ENCODE measurements at places on chromosomes 4 and X.

GRCh38 chr4:72997409-72997808, 72.1 kb downstream of the COX18 start:
- DNase-seq = no peak

- DNase-seq = no peak
Measured at GRCh38 chrX:121649417-121649816, 602.0 kb downstream of the GLUD2 start.

- no peak for DNase-seq
Measured at GRCh38 chr4:108838451-108838850, 75.6 kb upstream of the ETNPPL start.

GRCh38 chr4:4603592-4603991, 61.7 kb upstream of the STX18 start:
- DNase-seq = no peak

- DNase-seq = no peak
Measured at GRCh38 chr4:140866492-140867005, 110.4 kb upstream of the TBC1D9 start.

- DNase-seq = no peak
Measured at GRCh38 chrX:15719324-15719968, 18.6 kb upstream of the CA5B start.

- DNase-seq = no peak
Measured at GRCh38 chr4:8338351-8338961, 68.9 kb downstream of the HTRA3 start.

- no peak for DNase-seq
Measured at GRCh38 chr4:75702919-75703411, 21.4 kb upstream of the USO1 start.

GRCh38 chr4:11218692-11219091, 210.0 kb downstream of the HS3ST1 start:
- no peak for DNase-seq

DNA sequence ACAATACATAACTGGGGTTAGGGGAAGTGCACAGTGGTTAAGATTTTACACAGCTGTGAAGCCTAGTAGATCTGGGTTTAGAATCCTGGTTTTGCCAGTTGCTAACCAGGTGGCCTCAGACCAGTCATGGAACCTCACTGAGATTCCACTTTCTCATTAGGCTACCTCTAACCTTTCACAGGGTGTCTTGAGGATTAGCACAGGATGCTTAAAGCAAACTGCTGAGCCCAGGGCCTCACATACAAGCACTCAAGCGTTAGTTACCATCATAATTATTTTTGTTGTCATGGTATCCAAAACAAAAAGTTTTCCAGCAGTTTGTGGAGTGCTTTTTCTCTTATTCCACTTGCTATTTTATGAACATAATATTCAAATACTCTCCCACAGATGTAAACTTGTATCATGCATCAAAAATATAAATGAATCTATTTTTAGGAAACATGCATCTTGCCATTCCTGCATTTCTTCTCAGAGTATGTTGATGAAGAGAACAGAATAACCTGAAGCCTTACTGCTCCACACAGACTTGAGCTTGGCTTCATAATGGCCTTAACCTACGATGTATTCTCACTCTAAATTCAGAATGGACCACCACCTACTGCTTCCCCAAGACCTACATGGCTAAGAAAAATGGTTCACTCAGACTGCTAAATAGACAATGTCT, 12.6 kb downstream of the AP1S2 start:
- no peak for DNase-seq

GRCh38 chr4:146370841-146371240, 150.9 kb downstream of the SLC10A7 start:
- no peak for DNase-seq

GRCh38 chr4:121952290-121952689, 430 bp upstream of the TRPC3 start:
- DNase-seq = no peak

DNA sequence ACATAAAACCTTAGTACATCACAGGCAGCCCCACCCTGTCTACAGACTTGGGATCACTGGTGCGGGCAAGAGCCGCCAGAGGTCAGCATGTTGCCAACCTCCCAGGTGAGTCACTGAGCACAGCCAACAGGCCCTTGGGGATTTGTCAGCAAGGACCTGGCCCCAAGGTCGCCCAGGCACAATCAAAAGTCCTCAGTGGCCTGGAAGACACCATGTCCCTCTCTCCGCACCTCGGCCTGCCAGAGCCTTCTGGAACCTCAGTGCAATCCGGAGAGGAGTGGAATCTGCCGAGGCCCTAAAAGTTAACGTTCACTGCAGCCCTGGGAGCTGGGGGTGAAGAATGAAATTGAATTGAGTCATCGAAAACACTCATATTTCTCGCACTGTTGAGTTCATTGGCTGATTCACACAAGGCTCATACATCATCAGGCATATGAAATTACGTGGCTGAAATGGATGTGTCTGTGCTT, 74.3 kb downstream of the WFS1 start:
- no peak for DNase-seq

DNA sequence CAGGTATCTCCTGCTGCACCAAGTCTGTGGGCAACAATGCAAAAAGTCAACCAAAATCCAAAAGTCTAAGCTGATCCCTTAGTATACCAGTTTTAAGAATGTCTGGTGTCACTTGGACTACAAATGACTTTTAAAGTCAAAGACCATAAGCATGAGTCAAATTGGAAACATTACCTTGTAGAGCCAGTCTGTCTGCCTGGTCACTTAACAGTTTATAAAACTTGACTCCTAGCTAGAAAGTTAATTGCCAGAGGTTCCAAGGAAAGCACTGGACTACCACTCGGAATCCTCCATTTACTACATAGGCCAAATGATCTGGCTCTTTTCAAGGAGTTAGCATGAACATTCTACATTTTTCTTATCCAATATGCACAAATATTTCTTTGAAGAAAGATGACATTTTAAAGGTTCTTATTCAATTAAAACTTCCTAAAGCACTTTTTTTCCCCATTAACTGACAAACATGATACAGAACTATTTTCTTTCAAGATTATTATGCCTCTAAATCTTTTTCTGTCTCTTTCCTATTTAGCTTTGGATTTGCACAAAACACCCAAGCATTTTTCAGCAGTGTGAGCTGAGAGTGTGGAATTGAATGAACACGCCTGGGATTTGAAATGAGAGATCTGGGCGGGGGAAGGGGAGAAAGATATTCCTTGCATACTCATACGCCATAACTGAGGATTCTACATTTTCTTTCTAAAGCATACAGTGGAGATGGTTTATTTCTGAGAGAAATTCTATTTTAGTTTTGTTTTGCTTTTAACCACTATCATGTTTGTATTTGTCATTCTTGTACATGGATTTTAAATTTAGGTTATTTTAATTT, 188.4 kb downstream of the SHROOM3 start:
- no peak for DNase-seq

- DNase-seq = no peak
Measured at GRCh38 chrX:31178064-31178768, 106.4 kb upstream of the FTHL17 start.

- DNase-seq = no peak
Measured at GRCh38 chr4:100017637-100018310, 67.7 kb upstream of the H2AZ1 start.

GRCh38 chrX:15242899-15243555, 26.9 kb downstream of the ASB9 start:
- DNase-seq = peak; percentile 9

GRCh38 chr4:184265546-184266351, 48.1 kb upstream of the ENPP6 start:
- DNase-seq = no peak

DNA sequence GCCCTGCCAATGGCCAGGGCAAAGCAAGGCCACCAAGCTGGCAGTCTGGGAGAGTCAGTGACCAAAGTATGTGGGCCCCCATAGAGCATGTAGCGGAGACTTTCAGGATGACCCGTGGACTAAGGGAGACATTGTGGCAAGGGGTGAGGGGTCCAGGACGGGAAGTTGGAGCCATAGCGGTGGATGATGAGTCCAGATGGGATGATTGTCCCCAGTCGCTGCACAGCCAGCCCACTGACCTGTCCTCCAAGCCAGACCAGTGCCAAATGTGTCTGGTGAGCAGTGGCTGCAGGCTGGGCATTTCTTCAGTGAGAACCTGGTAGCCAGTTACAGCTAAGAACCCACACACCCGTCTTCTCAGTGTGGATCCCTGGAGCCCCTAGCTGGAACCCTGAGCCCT, 34.3 kb downstream of the ZNF185 start:
- no peak for DNase-seq

DNA sequence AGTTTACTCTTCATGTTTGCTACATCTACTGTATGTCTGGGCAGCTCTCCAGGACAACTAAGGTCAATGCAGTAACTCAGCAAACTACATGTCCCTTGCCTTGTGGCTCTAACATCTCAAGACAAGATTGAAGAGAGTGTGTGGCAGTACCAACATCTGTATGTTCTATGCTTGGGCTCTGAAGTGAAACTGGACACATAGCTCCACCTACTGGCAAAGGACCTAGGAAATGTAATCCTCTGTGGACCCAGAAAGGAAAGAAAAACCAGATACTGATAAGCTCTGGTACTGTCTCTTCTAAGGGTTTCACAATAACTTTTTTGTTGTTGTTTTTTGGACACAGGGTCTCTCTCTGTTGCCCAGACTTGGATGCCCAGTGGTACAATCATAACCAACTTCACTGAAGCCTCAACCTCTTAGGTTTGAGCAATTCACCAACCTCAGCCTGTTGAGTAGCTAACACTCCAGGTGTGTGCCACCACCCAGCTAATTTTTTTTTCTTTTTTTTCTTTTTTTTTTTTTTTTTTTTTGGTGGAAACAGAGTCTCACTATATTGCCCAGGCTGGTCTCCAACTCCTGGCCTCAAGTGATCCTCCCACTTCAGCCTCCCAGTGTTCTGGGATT, 64.1 kb downstream of the QDPR start:
- DNase-seq = peak; percentile 15

DNA sequence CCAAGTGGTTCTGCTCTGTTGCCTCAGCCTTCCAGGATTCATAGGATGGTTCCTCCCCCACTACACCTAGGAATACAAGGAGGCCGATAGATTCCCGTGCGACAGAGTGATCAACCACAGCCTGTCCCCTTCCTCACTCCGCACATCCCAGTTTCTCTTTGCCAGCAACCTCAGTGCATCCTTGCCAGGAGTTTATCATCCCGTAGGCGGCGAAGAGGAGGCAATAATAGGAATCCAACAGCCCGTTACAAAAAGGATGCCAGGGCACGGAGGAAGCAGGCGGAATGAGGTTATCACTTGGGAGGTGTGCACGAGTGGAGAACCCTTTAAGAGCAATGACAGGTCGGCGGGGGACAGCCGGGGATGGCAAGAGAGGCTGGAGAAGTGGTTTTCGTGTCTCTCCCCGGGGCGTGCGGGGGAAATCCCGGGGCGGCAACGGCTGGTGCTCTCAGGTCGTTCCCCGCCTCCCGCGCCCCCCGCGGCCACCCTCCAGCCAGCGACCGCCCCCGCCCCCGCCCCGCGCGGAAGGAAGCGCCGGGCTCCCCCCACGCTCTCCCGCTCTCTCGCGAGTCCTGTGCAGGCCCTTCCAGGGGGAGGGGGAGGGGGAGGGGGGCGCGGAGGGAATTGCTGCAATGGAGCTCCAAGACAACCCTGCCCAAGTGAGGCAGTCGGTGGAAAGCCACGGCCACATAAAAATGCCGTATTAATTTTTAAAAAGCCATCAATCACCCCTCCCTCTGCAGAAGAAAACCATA, 1.6 kb downstream of the PPP3CA start:
- DNase-seq = peak; percentile 34

DNA sequence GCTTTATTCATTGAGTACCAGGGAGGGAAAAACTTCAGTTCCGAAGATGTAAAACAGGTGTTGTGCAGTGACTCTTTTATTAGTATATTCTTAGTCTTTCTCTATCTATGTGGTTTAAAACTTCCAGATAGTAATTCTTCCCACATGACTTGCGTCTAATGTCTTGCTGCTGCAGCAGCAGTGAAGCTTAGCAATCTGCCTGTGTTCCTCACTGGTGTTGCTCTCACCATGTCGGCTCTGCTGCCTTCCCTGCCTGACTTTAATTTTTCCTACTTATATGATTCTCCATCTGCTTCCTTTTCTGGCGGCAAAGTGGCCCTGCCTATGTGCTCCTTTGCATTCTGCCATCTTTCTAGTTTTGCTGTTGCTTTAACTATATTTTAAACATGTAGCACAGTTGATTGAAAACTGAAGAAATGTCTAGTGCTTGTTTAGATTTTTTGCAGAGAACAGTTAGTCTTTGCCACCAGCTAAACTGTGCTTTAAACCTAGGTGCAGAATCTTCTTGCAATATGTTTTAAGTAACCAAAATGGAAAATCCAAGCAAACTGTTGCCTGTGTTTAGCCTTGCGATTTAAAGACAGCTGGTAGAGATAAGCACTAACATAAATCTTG, 1934.2 kb upstream of the IGFBP7 start:
- no peak for DNase-seq

GRCh38 chr4:184893801-184894571, 68.2 kb upstream of the ACSL1 start:
- no peak for DNase-seq

DNA sequence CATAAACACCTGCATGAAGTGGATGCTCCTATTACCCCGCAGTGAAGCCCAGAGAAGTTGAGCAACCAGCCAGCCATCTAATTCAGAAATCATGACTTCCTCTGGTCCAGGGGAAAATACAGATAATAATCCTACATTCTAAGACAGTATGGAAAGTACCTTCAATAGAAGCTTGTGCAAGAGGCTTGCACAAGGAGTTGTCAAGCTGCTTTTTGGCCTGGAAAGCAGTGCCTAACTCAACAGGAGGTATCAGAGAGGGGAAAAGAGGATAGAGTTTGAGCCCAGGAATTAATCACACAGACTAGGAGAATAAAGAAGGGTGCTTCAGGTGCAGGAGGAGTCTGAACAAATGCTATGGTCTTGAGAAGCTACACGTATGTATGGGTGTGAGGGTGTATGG, 26.7 kb downstream of the TMEM192 start:
- no peak for DNase-seq

DNA sequence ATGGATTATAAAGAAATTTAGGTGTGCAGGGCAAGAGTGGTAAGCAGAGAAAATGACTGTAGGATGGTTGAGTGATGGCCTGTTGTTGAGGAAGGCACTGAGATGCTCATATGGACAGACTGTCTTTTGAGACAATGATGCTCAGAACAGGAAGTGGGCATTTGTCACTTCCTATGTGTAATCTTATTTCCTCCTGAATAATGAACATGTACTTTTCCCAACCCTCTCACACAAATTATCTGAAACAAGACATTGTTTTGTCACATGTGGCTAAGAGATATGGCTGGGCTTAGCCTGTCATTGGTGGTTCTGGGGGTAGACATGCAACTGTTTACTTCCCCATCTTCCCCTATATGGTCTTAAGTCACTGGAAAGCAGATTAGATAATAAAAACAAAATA, 240.5 kb downstream of the CFAP47 start:
- DNase-seq = no peak

DNA sequence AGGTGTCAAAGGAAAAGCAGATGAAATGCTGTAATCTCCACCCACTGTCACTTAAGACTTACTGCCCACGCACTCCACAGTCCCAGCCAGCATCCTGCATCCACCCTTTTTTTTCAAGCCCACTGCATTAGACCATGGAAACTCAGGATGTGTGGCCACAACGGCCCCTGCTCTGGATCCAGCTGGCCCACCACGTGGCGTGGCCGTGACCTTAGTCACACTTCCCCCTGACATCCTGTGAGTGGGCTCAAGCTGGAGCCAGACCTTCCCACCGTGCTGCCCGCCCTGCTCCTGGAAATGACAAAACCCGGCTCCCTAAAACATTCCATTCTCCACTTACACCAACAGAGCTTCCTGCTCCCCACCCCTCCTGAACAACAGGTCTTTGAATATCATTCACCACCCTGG, 588.3 kb upstream of the DIPK2B start:
- DNase-seq = no peak
